ENCODE measurements at places on chromosomes 1 and 21.

- DNase-seq = no peak
These were observed 5.9 kb upstream of the CHAF1B start for GRCh38 chr21:36379251-36379650.

DNA sequence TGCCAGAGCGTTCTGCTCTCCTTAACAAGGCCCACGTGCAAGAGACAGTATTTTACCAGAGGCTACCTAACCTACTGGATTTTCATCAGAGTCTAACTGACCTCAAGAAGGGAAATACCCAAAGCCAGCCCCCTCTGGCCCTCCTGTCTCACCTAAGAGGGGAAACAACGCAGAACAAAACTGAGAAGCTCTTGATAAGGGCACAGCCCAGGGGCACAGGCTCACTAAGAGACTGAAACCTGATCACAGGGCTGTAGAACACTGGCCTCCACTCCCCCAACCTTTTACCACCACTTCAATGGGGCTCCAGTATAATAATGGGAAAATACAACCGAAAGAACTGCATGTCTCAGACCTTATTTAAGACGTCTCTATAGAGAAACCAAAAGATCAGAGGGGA is 449.5 kb upstream of the CAMK1G start:
- no peak for DNase-seq

- DNase-seq = no peak
These were observed 19.1 kb upstream of the AVPR1B start for GRCh38 chr1:206136241-206136640.

DNA sequence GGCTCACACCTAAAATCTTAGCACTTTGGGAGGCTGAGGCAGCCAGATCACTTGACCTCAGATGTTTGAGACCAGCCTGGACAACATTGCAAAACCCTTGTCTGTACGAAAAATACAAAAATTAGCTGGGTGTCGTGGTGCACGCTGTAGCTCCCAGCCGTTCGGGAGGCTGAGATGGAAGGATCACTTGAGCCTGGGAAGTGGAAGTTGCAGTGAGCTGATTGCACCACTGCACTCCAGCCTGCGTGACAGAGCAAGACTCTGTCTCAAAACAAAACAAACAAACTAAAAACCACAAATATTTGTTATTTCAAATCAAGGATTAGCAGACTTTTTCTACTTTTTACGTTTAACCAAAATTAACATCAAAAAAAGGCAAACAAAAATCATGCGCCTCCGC is 31.3 kb downstream of the INKA2 start:
- no peak for DNase-seq

DNA sequence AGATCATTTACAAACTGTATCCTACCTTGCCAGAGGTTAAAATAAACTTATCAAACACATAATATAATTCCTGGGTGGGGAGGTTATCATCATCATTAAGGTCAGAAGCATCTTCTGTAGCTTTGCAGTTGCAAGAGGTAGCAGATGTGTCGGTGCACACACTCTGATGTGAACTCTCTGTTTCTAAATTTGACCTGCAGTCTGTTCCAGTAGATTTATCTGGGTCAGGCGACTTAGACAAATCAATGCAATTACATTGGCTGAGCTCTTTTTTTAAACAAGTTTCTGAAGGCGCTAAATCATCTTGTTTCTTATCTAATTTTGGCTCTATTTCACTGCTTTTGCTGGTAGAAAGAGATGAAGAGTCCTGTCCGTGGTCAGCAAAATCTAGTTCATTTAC is 70.4 kb downstream of the PRPF38A start:
- DNase-seq = no peak

GRCh38 chr21:37153935-37154350 is 80.9 kb downstream of the TTC3 start:
- no peak for DNase-seq

DNA sequence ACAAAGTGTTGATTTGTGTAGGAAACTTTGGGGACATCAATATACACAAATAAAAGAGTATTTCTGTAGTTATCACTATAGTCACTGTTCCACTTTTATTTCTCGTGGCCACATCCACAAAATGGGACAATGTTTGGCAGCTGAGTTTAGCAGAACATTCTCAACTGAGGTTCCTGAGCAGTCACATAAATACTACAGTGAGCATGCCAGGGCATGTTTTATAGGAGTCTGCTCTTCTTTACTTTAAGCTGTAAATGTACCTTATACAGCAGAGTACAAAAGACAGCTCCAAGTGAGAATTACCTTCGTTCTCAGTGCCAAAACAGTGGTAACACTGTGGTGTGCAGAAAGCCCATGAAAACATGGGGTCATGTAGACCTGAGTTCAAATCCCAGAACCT is 5.0 kb downstream of the BTG3 start:
- no peak for DNase-seq

DNA sequence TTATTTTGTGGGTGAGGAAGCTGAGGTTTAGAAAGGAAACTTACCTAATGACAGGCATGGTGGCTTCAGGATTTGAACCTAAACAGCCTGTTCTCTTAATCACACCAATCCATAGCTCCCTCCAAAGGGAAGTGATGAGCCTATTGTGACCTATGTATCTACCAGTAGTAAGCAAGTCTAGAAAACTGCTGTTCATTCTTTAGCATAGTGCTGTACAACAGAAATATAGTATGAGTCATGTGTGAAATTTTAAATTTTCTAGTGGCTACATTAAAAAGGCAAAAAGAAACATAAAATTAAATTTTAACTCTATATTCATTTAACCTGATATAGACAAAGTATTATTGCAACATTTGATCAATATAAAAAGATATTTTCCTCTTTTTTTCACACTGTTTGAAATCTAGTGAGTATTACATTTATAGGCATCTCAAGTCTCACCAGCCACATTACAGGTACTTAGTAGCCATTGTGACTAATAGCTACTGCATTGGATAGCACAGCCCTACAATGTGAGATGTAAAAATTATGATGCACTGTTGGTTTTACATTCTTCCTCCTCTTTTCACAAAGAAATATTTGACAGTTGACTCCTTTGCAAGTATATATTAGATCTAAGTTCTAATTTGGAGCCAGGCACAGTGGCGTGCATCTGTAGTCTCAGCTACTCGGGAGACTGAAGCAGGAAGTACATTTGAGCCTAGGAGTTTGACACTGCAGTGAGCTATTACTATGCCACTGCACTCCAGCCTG is 16.6 kb downstream of the IPO9 start:
- no peak for DNase-seq

DNA sequence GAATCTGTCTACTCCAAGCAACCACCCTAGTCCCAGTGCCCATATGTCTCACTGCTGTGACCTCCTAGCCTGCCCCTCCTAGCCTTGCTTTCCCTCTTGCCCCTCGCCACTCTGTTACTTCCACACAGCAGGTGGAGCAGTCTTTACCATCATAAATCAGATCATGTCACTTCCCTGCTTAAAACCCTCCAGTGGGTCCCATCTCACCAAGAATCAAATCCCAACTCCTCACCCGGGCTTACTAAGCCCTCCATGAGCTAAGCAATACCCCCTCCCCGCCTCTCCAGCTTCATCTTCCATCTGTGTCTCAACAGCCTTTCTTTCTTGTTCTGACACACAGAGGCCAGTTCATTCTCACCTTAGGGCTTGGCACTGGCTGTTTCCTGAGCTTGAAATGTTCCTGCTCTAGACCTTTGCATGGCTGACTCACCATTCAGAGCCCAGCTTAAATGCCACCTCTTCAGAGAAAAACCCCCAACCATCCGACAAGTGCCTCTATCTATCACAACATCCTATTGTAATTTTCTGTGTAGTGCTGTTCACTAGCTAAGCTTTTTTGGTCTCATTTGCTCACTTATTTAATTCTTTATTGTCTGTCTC is 22.3 kb downstream of the KNCN start:
- no peak for DNase-seq

- no peak for DNase-seq
These were observed 142.9 kb downstream of the LRRC7 start for GRCh38 chr1:69710484-69711189.

- no peak for DNase-seq
These were observed 10.4 kb downstream of the KLHDC7A start for GRCh38 chr1:18491168-18491567.

DNA sequence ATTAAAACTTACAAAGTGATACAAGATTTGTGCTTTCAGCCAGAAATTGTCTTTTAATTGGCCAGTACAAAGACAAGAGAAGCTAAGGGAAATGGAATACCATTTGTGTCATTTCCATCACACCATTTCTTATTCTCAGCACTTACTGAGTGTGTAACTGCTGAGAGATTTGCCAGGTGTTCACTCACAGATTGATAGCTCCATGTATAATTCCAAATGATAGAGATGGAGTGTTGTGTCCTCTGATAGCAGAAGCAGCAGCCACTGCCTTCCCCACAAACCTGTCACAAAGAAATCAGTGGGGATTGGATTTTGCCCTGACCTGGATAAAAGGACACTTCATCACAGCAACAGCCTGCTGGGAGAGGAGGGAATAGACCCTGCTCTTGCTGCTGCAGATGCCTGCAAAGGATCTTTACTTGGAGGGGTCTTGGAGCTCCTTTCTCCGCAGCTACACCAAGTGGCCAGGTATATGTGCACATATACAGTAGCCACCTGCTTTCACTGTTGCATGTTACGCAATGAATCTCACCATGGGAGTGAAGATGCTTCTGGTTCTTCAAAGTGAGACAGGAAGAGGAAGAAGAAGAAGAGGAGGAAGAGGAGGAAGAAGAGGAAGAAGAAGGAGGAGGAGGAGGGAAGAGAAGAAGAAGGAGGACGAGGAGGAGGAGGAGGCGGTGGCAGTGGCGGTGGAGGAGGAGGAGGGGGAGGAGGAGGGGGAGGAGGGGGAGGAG is 78.7 kb upstream of the KCNJ15 start:
- no peak for DNase-seq

- DNase-seq = no peak
These were observed 47.4 kb downstream of the OLIG1 start for GRCh38 chr21:33117101-33117888.

DNA sequence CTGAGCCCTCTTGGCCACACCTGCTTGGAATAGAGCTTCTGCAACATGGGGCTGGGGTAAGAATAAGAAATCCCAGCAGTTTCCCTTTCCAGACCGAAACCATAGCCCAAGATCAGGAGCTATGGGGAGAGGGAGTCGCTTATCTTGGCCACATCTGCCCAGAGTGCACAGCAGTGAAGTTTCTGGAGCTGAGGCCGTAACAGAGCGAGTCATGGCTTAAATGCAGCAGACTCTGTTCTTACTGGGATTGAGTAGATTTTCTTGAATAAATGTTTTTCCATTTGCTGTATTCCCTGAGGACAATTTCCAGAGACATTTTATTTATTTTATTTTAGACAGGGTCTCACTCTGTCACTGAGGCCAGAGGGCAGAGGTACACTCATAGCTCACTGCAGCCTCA is 33.5 kb downstream of the CFAP57 start:
- no peak for DNase-seq

DNA sequence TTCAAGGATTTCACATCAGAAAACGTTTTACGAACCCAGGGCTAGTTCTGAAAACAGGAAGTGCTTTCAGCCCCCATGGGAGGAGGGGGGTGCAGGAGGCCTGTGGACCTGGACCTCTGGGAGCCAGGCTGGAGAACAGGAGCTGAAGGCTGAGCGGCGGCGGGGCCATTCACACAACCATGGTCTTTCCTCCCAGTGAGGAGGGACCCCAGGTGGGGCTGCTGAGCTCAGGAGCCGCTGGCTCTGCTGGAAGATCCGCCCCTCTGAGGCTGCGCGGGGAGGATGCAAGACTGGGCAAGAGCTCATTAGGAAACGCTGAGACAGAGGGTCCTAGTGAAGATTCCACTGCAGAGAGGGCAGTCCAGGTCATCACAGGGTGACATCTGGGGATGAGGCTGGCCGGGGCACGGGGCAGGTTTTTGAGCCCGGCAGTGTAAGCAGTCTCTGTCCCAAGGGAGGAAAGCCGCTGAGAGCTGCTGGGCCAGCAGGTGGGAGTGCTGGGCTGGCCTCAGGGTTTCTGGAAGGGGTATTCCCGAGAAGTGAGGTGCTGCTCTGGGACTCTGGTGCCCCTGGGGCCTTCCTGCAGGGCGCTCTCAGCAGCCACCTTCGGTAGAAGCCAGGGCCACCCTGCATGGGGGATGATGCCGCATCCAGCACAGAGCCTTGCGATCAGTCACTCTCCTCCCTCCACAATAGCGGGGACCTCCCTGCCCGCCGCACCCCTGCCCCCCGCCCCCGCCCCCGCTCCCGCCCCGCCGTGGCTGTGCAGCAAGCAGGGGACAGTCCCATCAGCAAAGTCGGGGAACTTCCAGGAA is 7.5 kb downstream of the MX2 start:
- DNase-seq = no peak

DNA sequence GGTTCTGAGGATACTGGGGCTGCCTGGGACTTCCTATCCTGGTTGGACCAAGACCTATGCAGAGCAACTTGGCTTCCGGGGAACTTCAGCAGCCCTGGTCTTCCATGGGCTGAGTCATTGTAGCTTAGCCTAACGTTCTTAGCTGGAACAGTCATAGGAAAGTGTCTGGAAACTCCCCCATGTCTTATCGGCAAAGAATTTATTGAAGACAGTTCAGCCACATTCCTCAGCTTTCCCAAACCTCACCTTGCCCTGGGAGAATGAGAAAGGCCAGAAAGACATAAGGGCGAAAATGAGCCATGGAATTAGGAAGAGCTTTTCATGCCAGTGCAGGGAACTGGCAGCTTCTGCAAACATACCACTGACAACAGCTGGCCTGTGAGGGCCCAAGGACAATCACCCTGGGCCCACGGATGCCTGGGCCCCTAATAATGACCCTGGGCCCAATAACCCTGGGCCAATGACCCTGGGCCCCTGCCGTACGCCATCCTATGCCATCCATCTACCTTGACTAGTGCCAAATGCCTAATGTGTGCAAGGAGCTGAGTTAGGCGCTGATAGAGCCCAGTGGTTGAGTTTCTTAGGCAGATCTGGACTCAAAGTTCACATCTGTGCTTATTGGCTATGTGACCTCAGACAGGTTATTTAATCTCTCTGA is 114.4 kb upstream of the GADD45A start:
- DNase-seq = peak; percentile 95
